ENCODE measurements at places on chromosomes 5 and 9. TPM values are rescaled to one million over a fixed set of nuclear protein-coding genes. Genes with fewer than 3 reads are reported as not detected.

The PCDHAC1 gene
- 17.3 TPM for total RNA-seq

- DNase-seq = no peak
Observed at GRCh38 chr5:169029661-169030274, 271.2 kb downstream of the SLIT3 start.

GRCh38 chr5:74392711-74393351 is 247.7 kb downstream of the ENC1 start:
- no peak for DNase-seq

DNA sequence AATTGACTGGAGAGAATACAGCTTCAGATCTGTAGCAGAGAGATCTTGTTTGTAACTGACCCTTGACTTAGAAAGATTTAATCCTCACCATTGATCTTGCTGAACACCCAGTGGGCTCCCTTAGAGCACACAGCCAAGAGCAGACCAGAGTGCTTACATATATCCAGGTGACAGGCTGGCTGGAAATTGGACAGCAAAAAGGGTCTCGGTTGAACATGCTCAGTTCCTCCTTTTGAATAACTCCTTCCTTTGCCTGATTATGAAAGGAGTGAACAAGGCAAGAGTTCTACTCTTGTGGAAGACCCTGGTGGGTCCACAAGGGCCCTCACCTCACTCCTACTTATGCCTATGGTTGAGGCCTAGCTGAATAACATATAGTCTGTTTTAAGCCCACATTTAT is 134.2 kb upstream of the LHFPL2 start:
- DNase-seq = no peak

The WNT8A gene
- 13.2 TPM for total RNA-seq

- DNase-seq = no peak
Observed at GRCh38 chr5:143879646-143880045, 67.7 kb downstream of the HMHB1 start.

- no peak for DNase-seq
Observed at GRCh38 chr5:69497006-69497520, 4.5 kb downstream of the OCLN start.

The DOCK8 gene
- 0.41 TPM for total RNA-seq

DNA sequence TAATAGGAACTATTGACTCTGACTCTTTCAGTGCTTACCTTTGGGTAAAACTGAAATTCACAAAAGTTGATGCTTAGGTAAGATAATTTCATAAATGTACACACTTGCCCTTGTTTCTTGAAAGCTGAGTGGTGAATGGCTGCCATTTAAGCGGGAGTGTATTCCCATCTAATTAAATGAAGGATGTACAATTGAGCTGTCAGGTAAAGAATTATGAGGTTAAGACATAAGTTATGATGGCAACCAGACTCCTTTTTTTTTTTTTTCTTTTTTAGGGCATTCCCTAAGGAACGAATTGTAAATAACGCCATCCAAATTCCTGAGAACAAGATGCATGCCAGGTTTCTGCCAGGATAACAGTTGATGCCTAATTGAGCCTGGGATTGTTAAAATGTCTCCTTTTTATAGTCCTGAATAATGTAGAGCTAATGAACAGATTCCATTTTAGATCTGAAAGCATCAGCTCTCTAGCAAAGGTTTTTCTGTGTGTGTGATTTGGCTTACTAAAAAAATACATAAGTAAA is 199.7 kb downstream of the ISL1 start:
- DNase-seq = no peak

- no peak for DNase-seq
Observed at GRCh38 chr5:159906943-159907342, 9.3 kb upstream of the ADRA1B start.

DNA sequence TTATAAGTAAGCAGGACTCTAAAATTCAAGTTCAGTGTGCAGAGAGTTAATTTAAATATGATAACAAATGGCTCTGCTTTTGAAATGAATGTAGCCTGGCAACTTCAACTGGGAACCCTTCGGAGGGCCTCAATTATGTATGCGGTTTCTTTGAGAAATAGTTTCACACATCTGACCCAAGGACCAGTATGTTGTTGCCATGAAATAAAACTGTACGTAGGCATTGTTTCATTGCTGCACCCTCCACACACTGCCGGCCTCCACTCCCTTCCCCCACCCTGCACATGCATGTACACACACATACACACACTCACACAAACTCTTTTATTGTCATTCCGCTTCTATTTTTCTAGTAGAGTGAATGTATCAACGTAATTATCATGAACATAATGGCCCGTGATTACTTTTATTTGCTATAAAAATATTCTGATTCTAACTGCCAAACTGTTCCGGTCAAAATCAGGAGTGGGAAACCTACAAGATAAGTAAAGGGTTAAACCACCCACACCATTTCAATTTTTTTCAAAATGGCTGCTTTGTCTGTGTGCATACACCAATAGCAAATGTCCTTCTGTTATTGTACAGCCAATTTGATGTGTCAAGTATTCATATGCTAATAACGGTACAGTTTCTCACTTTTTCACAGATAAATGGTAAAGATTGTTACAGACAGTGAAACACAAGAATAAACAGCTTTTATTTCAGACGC is 215.5 kb upstream of the TMEM161B start:
- no peak for DNase-seq

GRCh38 chr9:107351382-107352045 is 68.4 kb downstream of the RAD23B start:
- no peak for DNase-seq

DNA sequence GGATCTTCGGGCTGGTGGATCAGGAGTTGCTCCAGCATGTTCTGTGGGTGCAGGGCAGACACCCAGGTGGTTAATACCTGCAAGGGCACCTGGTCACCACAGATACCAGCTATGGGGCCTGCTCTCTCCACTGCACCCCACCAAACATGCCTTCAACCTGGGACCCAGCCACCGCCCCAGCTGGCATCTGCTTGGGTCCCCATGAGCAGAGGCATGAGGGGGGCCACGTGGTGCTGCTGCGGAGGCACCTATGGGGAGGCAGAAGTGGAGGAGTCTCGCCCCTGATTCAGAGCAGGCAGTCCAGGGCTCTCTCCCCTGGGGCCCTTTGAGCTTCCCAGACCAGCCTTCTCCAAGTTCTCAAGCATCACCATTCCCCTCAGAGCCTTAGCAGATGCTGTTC is 2.9 kb downstream of the AK8 start:
- no peak for DNase-seq

The HSPA5 gene
- total RNA-seq = 47.6 TPM

DNA sequence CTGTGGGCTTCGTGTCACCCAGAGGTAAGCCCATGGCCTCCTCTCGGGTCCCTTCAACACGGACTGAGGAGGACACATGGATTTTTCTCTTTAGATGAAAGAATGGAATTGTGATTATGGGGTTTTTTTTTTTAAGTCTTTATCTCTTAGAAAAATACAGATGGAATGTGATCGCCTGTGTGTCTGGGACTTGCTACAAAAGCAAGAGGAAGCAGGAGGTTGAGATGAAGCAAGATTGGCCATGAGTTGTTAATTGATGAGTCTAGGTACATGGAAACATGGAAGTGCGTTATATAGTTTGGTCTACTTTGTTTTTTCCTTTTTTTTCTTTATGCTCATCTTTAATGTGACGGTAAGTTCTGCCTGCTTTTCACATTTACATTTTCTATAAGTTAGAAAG is 14.6 kb downstream of the USP20 start:
- no peak for DNase-seq

DNA sequence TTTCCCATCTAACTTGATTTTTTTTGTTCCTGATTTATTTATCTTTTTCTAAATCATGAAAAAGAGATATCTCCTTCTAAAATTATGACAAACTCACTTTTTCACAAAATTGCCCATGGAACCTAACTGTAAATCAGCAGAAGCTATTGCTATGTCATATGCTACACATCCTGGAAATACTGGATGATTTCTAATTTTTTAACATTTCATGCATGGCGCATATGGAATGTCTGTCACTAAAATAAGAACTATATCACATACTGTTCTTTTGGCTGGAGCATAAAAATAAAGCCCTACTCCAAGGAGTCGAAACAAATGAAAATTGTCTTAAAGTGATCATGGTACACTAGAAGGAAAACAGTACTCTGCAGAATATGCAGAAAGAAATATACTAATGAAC is 60.6 kb downstream of the CAMK4 start:
- DNase-seq = no peak

DNA sequence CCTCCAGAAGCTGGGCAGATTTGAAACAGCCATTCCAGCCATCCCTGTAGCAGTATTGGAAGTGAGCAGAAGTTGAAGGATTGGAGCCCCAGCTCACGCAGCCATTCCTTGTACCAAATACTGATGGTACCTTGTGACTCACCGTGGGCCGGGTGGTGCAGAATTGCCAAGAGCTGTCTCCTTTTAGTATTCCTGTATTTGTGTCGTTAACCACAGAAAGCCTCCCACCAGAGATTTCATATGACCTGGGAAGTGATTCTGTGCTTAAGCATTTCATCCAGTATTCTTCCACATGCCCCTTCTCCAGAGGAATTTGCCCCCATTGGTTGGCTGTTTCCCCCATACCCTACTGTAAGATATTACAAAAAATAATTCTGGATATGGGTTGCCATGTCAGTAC is 17.7 kb upstream of the TLX3 start:
- no peak for DNase-seq

DNA sequence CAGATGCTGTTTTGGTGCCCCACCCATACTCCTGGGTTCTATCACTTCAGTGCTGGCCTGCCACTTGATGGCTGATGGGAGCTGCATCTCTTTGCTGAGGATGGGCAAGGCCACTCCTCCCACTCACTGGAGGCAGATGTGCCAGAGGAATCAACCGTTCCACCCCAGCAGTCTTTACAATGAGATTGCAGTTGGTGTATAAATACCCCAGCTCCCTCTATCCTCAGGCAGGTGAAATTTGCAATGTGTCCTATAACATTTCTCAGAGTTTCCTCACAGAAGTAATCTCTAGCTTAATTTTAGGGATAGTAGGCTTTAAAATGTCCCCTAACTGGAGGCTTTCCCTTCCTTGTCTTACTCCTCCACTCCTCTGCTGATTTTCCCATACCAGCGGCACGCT is 36.5 kb upstream of the ERCC6L2 start:
- DNase-seq = no peak

DNA sequence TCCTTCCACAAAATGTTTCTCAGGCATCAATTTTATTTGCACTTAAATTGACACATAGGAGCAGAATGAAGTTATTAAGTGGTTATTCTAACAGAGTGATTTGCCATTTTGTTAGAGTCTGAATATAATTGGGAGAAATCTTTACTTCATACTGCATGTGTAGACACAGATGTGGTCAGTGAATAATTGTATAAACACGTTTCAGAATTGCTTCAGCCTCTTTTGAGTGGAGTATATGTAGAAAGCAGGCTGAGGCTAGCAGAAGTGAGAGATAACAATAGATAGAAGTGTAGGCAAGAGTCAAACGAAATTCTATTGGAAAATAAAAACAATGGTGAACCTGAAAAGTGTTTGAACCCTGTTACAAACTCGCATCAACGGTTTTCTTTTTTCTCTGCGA is 270.7 kb downstream of the TMEM167A start:
- DNase-seq = no peak

DNA sequence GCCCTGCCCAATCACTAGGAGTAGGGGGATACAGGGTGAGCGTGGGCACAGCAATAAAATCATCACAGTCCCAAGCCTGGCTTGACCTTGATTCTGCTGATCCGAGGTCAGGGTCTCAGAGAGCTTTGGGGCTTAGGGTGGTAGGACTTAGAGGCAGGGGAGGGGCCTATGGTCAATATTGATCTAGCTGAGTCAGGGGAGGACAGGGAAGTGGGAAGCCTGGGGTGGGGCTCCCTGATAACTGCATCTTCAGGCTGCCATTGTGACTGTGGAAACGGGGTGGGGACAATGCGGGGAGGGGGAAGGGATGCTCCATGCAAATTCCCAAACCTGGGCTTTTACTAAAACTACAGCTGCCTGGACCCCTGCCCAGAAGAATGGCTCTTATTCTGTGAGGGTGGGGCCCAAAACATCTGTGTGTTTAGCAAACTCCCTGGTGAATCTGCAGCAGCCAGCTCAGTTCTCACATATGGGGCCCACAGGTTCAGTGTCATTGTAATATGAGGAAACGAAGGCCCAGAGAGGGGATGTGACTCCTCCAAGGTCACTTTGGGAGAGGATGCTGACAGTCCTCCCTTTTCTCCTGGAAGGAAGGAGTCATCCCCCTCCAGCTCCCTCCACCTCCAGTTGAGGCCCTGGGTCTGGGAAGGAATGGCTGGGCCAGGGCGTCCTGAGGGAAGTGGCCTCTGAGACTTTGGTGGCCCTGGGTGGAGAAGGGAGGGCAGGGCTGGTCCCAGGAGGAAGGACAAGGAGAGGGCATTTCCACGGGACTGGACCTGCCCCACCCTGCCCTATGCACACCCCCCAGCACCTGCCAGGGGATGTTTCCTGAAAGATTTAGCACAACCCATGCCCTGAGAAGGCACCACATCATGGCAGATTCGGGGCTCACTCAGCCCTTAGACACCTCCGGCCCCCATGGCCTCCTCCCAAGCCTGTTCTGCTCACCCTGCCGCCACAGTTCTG is 26.4 kb downstream of the SLC6A7 start:
- DNase-seq = no peak

GRCh38 chr9:115328677-115329076 is 210.7 kb upstream of the TNC start:
- DNase-seq = no peak

The ESM1 gene
- total RNA-seq = not detected

The ADGRD2 gene
- not detected for total RNA-seq

DNA sequence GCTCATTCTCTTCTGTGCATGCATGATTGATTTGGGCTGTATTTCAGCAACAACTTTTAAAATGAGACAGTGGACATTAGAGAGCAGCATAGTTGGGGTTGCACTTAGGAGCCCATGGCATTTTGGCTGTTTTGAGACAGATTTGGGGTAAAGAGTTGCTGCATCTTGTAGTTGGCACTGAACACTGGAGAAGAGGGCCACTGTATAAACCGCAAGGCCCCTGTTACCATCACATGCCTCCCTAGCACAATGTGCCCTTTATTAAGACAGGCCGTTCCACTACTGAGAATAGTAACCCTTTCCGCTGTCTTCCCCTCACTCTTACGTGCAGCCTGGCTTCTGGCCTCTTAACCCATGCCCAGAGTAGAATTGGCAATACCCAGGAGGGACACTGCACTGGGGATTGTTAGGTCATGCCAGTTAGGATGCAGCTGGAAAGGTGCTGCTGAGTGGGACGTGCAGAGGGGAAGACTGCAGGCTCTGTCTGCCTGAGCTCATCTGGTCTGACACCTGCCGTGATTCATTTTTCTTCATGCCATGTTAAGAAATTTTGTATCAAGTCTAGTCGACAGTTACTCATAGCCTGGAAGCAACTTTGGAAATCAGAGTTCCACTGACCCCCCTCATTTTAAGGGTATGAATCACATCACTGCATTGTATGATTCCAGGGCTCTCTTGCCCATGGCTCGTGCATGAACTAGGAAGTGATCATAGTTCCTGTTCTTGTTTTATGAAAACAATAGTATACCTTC is 146.9 kb upstream of the DMRT1 start:
- no peak for DNase-seq
